Activated CD8-positive, alpha-beta T cell treated with anti-CD3 and anti-CD28 coated beads for 36 hours (primary cell): ENCODE measurements at places on chromosomes 7 and 10. TPM values are rescaled to one million over a fixed set of nuclear protein-coding genes. Genes with fewer than 3 reads are reported as not detected.

- peaks cover 15% of the 10 kb centered on the region for H3K36me3 ChIP-seq
- no peaks in the 10 kb centered on the region for H3K27me3 ChIP-seq
- H3K4me3 ChIP-seq = no peak overlapping the region
- no peaks in the 10 kb centered on the region for H3K4me1 ChIP-seq
- H3K27ac ChIP-seq = no peak overlapping the region
These were observed 11.1 kb downstream of the MSRB2 start for GRCh38 chr10:23106331-23107072.

DNA sequence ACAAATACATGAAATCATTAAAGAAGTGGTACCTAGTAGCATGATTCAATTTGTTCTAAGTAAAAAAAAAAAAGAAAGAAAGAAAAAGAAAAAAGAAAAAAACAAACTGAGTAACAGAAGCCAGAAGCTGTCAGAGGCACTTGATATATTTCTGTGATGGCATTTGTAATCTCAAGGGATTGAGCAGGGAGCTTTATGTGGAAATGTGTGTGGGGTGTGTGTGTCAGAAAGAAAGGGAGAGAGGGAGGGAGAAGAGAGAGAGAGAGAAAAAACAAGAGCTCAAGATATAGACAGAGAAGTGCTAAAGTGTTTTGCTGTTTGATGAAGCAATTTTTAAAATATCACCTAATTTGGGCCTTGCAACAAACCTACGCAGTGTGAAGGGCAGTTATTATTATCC is 357.6 kb upstream of the PCDH15 start:
- no peak overlapping the region for H3K27ac ChIP-seq
- no peak overlapping the region for H3K4me3 ChIP-seq
- no peaks in the 10 kb centered on the region for H3K4me1 ChIP-seq
- no peaks in the 10 kb centered on the region for H3K27me3 ChIP-seq
- no peaks in the 10 kb centered on the region for H3K36me3 ChIP-seq
- DNase-seq = no peak

GRCh38 chr10:113302062-113302461 is 250.8 kb upstream of the HABP2 start:
- peaks cover 19% of the 10 kb centered on the region for H3K27me3 ChIP-seq
- no peak overlapping the region for H3K4me3 ChIP-seq
- H3K27ac ChIP-seq = no peak overlapping the region
- peaks cover 4% of the 10 kb centered on the region for H3K4me1 ChIP-seq
- H3K36me3 ChIP-seq = no peaks in the 10 kb centered on the region

DNA sequence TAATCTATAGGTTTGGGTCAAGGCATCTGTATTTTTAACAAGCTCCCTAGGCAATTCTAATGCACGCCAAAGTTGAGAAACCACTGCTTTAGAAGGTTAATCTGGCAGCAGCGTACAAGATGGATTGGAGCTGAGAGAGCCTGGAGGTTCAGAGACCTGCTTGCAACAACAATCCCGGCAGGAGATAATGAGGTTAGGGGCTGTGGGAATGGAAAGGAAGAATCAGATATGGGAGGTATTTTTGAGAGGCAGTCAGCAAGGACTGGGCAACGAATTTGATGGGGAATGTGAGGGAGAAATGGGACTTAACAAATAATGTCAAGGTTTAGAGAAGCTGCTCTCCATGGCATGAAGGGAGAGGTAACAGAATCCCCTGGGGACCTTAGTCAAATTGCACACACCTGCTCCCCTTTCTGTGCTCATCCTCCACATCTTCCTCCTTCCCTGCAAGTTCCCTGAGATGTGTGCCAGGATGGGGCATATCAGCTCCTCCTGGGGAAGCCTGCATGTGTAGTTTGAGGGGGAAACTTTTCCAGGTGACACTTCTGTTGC is 731.0 kb upstream of the GALNT17 start:
- no peak overlapping the region for H3K4me3 ChIP-seq
- no peaks in the 10 kb centered on the region for H3K4me1 ChIP-seq
- H3K36me3 ChIP-seq = no peaks in the 10 kb centered on the region
- H3K27me3 ChIP-seq = no peaks in the 10 kb centered on the region

IL2RA gene
- total RNA-seq = 874 TPM
